ENCODE measurements at places on chromosomes 7 and 10.

GRCh38 chr7:134905375-134905774, 80.9 kb upstream of the AGBL3 start:
- DNase-seq, result no peak

DNA sequence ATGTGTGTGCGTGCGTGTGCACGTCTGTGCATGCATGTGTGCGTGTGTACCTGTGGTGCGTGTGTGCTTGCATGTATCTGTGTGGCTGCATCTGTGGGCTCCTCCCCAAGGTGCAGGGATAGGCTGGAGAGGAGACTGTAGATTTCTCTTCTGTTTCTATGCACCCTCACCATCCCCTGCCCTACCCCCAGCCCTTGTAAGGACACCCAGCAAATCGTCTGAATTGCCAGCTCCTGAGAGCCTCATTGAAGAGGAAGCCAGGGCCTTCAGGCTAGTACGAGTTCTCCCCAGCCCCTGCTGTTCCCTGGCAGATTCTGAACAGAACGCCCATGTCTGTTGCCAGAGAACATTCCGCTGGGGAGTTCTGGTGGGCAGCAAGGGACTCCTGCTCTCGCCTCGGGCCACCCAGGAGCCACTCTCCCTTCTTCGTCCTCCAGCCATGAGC, 17.0 kb upstream of the TRIM8 start:
- DNase-seq, result no peak

GRCh38 chr10:70032667-70033289, 19.9 kb upstream of the MACROH2A2 start:
- DNase-seq, result no peak

GRCh38 chr7:117979954-117980497, 106.8 kb upstream of the CTTNBP2 start:
- DNase-seq, result no peak
